ENCODE measurements at places on chromosomes 3 and 15. TPM values are rescaled to one million over a fixed set of nuclear protein-coding genes. Genes with fewer than 3 reads are reported as not detected.

STXBP5L gene
- not detected for total RNA-seq

LRRC31 gene
- not detected for total RNA-seq

DNA sequence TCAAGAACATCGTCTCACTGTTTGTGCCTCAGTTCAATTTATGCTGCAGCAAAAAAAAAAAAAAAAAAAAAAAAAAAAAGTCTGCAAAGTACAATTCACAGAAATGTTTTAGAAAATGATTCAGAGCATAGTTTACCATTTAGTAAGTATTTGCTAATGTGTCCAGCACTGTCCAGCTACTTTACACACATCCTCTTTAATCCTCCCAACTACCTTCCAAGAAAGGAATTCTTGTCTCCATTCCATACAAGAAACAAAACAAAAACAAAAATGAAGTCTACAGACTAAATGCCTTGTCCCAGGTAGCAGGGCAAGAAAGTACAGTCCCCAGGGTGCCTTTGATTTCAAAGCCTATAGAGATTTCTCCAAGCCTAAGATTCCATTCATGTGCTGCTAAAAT is 38.9 kb upstream of the SNTN start:
- DNase-seq: peak; percentile 82

DNA sequence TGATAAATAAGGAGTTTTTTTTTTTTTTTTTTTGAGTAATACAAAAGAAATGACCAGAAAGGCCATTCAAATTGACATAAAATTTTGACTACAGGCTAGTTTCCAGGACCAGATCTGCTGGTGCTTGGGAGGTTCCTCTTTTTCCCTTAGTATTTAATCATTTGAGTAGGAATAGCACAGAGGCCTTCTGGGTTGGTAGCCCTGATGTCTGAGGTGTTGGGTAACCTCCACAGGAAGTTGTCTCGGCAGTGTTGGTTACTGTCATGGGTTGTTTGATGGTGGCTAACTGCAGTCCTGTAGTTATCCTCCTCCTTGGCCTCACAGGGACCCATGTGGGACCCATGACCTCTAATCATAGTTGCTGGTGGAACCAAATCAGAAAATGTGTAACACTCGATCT is 91.1 kb downstream of the USP13 start:
- DNase-seq: no peak

ATP13A5 gene
- total RNA-seq: not detected

SCG3 gene
- not detected for total RNA-seq

- DNase-seq: no peak
These were observed 788.2 kb upstream of the ALCAM start for GRCh38 chr3:104578558-104578957.

- no peak for DNase-seq
These were observed 54.9 kb upstream of the CCR2 start for GRCh38 chr3:46298871-46299607.

DNA sequence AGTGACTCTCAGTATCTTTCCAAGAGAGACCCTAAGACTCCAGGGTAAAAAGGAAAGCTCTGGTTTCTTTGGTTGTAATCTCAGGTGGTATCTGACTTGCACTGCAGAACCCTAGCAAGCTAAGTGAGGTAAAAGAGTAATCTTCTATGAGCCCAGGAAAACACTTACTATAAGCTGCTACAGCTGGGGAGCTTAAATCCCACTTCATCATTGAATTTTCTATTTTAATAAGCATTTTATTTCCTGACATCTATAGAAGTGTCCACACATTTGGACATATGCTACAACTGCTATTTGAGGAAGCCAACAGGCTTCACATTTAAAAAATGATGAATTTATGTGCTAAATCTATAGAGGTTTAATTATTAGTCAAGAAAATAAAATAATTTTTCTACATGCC is 73.1 kb upstream of the GUCA1C start:
- no peak for DNase-seq

DNA sequence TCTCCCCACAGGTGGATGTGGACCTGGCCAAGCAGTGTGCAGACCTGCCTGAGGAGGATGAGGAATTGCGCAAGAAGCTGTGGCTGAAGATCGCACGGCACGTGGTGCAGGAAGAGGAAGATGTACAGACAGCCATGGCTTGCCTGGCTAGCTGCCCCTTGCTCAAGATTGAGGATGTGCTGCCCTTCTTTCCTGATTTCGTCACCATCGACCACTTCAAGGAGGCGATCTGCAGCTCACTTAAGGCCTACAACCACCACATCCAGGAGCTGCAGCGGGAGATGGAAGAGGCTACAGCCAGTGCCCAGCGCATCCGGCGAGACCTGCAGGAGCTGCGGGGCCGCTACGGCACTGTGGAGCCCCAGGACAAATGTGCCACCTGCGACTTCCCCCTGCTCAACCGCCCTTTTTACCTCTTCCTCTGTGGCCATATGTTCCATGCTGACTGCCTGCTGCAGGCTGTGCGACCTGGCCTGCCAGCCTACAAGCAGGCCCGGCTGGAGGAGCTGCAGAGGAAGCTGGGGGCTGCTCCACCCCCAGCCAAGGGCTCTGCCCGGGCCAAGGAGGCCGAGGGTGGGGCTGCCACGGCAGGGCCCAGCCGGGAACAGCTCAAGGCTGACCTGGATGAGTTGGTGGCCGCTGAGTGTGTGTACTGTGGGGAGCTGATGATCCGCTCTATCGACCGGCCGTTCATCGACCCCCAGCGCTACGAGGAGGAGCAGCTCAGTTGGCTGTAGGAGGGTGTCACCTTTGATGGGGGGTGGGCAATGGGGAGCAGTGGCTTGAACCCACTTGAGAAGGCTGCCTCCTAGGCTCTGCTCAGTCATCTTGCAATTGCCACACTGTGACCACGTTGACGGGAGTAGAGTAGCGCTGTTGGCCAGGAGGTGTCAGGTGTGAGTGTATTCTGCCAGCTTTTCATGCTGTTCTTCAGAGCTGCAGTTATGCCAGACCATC is 8.6 kb downstream of the VPS18 start:
- no peak for DNase-seq

SPINK8 gene
- not detected for total RNA-seq
